Activated naive CD8-positive, alpha-beta T cell treated with anti-CD3 and anti-CD28 coated beads, Interleukin-2, amount 50 U/mL, for 16 hours (primary cell): ENCODE measurements at places on chromosomes 3 and 15.

GRCh38 chr3:196868297-196868661, 559 bp downstream of the SENP5 start:
- DNase-seq, result no peak

DNA sequence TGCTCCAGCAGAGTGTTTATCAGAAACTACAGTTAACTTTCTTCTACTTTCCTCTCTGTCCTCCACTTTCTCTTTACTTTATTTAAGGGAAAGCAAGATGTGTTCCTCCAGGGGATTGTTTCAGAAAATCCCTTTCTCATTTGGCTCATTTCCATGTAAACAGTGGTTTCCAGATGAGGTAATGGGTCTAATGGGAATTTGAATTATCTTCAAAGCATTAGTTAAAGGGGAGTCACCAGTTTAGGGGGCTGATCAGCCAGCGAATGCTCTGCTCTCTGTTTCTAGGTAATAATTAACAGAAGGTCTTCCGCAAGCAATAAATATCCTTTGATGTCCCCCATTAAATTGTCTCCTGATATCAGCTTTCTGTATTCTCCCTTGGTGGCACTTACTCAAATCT, 30.4 kb upstream of the ZNF639 start:
- DNase-seq, result no peak

DNA sequence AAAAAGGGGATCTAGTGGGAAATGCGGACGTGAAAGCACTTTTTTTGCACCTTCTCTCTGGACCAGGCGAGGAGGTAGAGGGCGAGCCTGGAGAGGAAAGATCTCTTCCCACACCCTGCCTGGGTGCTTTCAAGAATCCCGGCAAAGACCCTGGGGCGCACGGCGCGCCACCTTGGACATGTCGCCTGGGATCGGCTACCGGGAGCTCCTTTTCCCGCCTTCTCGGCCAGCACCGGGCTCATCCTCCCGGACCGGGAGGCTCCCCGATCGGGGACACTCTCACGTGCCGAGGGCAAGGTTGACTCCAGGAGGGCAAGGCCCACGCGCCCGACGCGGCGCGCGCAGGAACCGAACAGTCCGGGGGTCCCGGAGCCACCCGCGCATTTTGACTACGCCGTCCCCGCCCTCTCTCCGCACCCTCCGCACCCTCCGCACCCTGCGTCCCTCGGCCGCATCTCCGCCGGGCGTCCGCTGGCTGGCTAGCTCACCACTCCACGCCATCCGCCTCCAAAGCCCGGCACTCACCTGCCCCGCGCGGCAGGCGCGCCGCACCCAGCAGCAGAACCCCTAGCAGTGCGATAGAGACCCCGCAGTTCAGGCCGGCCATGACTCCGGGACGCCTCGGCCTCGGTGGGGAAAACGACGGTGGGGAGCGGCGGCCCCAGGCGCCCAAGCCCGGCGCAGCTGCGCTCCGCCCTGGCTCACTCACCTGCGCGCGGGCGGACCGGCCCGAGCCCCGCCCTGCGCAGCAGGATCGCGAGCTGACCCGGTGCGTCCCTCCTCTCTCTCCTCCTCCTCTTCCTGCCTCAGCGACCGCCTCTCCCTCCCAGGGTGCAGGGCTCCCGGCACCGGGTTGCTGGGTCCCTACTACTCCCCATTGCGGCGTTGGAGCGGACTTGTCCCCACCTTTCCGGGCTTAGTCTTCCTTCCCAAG, at the start of gene CDCP1:
TSS of gene CDCP1 (minus strand) at position 698 of the 934 bp plus-strand sequence. CDS start at position 607, 91 bp downstream.
- no peak for DNase-seq

DNA sequence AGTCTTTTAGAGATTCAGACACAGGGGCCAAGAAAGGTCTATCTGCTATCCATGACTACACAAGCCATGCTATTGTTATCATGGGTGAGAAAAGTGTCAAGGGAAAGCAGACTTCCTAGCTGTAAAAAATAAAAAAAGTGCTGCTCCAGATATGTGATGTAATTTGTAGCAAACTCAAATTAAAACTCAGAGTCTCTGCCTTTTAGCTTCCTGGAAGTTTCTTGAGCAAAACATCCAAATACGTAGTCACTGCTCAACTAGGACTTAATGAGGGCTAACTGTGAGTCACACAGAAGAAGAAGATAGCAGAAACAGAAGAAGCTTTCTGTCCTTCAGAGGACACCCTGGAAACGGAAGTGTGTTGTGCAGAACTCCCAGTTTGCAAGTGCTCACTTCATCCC, 393.4 kb upstream of the NR2F2 start:
- no peak for DNase-seq

DNA sequence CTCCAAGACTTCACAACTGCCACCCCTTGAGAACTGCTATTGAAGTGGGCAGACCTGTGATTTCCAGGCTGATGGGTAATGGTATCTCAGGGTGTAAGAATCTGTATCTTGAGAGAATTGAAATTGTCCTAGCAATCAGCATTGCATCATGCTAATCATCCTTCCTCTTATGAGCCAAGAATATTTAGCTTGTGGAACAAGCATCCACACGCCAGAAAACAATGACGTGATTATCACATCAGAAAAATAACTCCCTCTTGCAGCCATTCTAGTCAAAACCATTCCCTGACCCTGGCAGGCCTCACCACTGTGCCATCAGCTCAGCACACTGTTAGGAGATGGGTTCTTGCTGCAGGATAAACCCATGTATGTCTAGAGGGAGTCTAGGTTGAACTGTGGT, 6.7 kb downstream of the BCL2L10 start:
- no peak for DNase-seq

- DNase-seq, result no peak
Measured at GRCh38 chr15:61195116-61196002, 33.7 kb downstream of the RORA start.

GRCh38 chr3:168398371-168399025, 302.8 kb upstream of the GOLIM4 start:
- no peak for DNase-seq

- DNase-seq, result no peak
Measured at GRCh38 chr3:112734171-112734570, 93.2 kb upstream of the CCDC80 start.

DNA sequence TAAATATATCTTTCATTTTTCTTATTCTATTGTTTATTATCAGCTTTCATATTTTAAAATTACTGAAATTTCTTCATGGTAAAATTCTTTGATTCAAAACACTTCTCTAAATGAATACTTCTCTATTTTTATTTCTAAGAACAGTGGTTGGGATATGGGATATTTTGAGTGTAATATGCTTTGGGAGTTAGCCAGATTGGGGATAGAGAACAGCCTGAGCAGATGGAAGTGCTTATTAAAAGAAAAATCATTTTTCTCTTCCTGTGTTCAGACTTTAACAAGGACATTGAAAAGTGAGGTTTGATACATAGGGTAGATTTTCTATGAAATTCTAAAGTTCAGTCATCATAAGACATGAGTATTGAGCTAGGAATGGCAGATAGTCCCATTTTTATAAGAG, 84.8 kb downstream of the COL6A5 start:
- no peak for DNase-seq

DNA sequence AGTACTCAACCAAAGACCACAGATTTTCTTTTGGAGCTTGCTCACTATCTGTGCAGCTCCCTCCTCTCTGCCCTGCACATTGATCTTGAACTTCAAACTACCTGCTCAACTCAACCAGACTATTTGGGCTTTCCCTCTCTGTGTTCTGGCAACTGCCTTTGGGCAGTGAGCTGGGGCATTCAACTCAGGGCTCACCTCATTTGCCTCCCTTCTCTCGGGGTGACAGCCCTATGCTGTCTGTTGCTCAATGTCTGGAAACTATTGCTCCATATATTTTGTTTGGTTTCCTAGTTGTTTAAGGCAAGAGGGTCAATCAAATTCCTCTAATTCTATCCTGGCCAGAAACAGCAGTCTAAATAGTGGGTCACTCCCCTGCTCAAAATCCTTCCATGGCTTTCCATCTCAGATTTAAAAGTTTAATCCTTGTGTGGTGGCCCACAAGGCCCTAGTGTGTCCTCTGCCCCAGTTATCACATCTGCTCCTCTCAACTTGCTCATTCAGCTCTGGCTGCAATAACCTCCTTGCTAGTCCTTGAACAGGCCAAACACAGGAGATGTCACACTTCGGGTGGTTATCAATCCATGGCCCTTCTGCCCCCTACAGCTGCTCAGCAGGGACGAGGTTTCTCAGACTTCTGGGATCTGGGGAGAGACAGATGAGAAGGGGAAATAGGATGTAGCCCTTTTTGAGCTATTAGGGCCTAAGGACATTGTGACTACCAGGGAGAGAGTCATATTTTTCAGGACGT, 67.8 kb downstream of the SNRK start:
- DNase-seq, result no peak

DNA sequence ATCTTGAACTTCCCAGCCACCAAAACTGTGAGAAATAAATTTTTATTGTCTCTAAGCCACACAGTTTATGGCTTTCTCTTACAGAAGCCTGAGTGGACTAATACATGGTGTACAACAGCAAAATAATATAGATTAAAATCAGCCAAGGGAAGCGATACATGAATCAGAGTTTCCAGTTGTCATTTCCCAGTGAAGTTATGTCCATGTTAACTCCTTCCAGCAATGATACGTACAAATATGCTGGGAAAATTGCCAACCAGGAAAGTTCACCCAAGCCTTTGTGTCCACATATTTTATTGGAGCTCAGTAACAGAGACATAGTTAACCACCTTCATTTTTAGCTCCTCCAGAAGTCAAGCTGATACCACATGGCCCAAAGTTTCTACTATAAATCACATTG, 280.9 kb upstream of the KCNMB2 start:
- no peak for DNase-seq

GRCh38 chr15:60001610-60002527, 2.2 kb upstream of the FOXB1 start:
- DNase-seq, result no peak

DNA sequence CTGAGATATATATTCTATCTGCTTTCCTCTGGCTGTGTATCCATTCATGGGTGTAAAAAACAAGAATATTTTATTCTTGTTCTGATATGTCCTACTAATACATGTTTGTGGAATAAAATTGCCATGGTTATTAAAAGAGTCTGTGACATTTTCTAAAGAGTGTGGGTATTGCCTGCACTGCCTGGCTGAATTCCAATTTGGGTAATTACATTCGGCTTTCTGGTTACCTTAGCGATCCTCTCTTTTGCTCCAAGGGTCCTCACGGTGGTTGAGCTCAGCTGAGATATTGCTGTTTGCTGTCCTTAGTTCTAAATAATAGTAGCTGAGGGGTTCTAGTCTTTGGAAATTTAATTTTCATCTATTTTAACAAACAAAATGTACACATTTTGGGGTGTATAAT, 301.4 kb upstream of the DNAJC19 start:
- no peak for DNase-seq

DNA sequence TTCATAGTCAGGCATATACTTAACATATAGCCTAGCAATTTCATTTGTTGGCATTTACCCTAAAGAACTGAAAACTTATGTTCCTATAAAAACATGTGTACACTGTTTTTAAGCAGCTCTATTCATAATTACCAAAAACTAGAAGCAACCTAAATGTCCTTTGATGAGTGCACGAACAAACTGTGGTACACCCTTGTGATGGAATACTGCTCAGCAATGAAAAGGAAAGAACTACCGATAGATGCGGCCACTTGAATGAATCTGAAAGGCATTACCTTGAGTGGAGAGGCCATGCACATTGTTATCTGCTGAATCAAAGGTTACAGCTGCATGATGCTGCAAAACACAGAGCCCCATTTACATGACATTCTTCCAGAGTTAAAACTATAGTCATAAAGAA, 44.7 kb downstream of the CFAP92 start:
- DNase-seq, result no peak

GRCh38 chr3:44886561-44886960, 12.2 kb downstream of the TGM4 start:
- DNase-seq, result no peak

GRCh38 chr15:32107477-32108080, 77.3 kb downstream of the CHRNA7 start:
- no peak for DNase-seq

DNA sequence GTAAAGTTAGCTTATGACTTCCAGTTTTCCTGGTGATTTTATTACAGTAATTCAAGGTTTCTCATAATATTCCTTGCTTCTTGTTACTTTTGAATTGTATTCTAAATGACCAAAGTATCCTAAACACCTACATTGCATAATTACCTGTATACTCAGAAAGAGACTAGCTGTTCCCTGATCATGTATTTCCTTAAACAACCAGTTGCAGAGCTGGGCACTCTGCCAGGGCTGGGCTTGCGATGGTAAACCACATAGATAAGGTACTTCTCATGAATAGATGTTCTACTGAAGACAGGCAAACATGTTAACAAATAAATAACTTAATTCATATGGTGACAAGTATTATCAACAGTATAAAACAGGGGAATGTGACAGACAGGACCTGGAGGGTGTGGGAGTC, 142.3 kb upstream of the WNT5A start:
- DNase-seq, result no peak

DNA sequence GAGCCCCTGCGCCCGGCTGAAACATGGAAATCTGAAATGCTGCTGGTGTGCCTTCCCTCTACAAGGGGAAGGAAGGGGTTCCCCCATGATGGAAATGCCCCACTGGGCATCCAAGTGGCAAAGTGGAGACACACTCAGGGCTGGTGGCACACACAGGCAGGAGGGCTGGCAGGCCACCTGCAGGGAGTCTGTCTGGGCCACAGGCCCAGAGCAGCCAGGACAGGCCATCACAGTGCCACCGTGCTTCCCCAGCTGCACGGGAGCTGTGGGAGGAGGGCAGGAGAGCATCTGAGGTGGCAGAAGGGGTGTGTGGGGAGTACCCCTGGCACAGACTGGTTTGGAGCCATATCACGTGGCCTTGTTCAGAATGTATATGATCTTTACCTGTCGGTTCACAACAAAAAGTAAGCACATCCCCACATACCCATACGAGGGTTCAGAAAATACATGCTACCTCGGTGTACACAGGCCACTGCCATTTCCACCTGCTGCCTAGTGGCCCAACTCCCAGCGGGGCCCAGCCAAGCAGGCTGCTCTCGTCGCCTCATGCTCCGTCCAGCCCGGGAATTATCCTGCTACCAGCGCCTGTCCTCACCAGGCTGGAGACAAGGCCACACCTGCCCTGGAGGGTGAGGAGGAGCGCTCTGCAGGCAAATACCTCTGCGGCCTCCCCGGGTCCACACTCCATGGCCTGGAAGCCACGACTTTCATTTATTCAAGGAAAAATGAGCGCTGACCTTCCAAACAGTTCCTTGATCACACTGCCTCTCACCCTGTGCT, 22.6 kb upstream of the DUSP7 start:
- no peak for DNase-seq
